ENCODE measurements at places on chromosomes 7 and 10. TPM values are rescaled to one million over a fixed set of nuclear protein-coding genes. Genes with fewer than 3 reads are reported as not detected.

Gene GPR15LG
- total RNA-seq, result not detected

Gene SPAM1
- total RNA-seq, result not detected

Gene PLPP4
- total RNA-seq, result not detected

Gene CPA2
- total RNA-seq, result not detected

Gene BUB3
- 319 TPM for total RNA-seq

Gene AHCYL2
- total RNA-seq, result 12.8 TPM

Gene DLX6
- not detected for total RNA-seq

Gene PRF1
- total RNA-seq, result 381 TPM

Gene LIPK
- not detected for total RNA-seq
